ENCODE measurements at places on chromosomes 5 and 9.
A peak's percentile ranks its signal among the peaks of the same experiment; 100 is the strongest.

GRCh38 chr9:2359891-2360471 is 261.6 kb upstream of the VLDLR start:
- no peak for DNase-seq

DNA sequence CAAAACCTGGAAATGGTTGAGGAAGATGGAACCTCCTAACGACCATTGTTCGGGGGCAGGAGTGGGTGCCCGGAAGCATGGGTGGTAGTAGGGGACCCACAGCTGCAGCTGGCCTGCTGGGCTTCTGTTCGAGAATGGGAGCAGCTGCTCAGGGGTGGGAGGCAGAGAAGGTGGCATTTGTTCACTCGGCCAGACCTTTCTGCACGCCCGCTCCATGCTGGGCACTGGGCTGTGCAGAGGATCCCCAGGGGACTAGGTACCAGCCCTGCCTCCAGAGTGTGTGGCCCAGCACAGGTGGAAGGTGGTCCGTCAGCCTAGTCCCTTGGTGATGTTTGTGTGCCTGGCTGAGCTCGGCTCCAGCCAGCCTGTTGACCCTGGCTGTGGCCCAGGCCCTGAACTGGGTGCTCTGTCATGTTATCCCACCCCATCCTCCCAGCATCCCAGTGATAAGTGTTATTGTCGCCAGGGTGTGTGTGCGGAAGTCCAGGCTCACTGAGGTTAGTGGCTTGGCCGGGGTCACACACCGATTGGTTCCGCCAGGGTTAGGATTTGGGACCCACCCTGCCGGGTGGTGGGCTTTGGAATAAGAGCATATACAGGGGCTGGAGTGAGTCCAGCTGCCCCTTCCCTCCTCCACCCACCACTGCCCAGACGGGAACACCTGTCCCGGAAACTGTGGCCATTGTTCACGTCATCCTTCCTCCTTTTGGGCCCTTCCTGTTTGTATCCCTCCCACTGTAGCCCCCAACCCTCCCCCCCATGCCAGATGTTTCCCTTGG is 4.8 kb downstream of the N4BP3 start:
- DNase-seq, result no peak

- DNase-seq, result no peak
Measured at GRCh38 chr5:72811849-72812248, 4.6 kb upstream of the TNPO1 start.

- no peak for DNase-seq
Measured at GRCh38 chr5:176534640-176535039, 2.6 kb downstream of the RNF44 start.

DNA sequence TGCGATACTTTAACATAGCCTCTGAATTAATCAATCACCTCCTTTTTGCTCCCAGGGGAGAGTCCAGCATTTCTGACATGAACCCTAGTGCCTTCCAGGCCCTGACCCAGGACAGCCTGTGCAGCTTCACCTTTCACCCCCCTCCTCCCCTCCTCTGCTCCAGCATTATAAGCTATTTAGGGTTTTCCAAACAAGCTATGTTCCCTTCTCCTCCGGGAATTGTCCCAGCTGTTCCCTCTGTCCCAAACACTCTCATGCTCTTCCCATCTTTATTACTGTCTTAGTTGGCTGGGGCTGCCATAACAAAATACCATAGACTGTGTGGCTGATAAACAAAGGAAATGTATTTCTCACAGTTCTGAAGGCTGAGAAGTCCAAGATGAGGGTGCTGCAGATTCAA is 161.5 kb downstream of the EBF1 start:
- DNase-seq, result no peak

DNA sequence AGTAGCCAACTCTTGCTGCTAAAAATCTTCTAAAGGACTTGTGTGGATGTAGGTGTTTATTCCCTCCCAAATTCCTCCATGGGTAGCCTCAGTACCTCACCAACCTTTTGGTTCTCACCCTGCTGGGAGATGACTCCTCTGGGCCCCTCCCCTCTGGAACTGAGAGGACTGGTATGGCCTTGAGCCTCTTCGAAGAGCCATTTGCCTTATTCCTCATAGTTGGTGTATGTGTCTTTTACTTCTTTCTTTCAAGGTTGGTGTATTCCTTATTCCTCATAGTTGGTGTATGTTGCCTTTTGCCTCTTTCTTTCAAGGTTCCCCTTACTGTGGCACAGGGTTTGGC is 48.3 kb downstream of the GNAQ start:
- DNase-seq, result no peak

DNA sequence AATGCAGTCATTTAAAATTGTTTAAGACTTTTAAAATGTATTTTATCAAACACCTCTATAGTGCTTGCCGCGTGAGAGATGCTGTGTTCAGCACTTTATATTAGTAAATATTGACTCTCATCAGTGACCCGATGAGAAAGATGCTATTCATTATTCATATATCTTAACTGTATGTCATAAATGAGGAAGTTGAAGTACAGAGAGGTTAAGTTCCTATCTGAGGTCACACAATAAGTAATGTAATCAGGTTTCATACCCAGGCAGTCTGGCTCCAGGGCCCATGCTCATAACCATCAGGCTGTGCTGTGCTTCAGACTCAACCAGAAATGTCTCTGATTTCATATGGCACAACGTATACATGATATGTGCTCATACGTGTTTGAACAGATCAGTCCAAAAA is 119.0 kb downstream of the SV2C start:
- DNase-seq, result no peak

DNA sequence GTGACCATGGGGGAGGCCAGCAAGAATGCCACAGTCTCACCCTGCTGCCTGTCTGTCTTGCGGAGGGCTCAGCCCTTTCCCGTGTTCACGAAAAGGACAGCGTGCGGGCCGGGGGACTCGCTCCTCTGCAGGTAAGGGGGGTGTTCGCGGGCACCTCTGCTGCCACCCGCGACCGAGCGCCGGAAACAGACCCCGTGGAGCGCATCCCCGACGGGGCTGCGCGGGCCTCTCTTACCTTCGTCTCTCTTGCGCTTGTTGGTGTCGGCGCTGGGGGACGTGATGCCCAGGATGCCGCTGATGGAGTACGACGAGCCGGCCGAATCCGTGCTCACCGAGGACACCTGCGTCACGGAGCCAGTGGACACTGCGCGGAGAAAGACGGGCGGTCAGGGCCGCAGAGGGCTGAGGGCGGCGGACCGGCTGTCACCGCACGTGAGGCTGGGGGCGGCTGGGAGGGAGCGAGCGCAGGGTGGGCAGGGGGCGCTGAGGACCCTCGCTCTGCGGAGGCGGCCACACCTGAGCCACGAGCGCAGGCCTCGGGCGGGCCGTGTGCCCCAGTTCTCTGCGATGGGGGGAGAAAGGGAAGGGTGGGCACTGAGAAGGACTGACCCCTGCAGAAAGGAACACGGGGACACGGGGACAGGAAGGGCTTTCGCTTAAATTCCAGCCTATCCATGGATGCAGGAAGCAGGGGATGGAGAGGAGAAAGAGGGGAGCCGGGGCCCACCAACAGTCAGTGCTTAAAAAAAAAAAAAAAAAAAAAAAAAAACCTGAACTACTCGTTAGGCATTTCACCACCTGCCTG is 31.5 kb downstream of the PAX5 start:
- no peak for DNase-seq

- no peak for DNase-seq
Measured at GRCh38 chr9:134635351-134636148, 6.1 kb upstream of the COL5A1 start.

DNA sequence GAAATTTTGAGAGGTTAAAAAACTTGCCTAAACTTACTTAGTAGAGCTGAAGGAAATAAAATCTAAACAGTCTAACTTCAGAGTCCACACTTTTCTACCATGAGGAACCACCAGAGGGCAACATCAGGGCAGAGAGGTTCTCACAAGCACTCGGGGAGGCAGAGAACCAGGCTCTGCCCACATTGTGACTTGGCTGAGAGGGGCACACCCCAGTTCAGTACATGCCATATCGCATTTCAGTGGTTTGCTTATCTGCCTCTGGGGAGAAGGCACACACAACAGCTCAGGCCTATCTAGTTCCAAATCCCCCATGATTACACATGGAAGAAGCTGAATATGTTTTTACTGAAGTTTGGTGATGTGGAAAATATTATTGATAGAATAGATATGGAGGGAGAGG is 49.2 kb downstream of the EQTN start:
- no peak for DNase-seq

DNA sequence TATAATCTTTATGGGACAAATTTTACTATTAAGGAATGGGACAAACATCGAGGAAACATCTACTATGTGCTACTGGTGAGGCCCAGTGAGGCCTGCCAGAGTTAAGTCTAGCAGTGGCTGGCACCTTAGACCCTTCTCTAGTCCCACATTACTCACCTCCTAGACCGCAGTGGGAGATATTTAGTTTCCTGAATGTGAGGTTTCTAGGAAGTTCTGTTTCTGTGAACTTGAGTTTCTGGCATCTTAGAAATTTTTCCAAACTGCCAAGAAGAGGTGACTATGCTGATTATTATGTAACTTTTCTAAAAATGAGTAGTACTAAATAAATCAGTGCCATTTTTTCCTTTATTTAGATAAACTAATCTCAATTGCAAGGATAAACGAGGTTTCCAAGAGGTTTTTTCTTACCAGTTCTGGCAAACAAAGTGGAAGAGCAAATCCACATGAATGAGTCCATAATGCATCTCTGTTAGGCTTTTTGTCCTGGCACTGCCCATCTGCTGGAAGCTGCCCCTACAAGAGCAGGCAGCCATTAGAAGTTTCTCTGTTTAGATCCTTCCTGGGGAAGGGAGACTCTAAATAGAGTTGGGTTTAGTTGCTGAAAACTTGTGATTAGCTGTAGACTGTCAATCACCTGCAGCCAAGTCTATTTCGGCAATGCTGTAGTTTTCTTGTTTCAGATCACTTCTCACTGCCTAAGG is 348.7 kb downstream of the MAN2A1 start:
- no peak for DNase-seq

DNA sequence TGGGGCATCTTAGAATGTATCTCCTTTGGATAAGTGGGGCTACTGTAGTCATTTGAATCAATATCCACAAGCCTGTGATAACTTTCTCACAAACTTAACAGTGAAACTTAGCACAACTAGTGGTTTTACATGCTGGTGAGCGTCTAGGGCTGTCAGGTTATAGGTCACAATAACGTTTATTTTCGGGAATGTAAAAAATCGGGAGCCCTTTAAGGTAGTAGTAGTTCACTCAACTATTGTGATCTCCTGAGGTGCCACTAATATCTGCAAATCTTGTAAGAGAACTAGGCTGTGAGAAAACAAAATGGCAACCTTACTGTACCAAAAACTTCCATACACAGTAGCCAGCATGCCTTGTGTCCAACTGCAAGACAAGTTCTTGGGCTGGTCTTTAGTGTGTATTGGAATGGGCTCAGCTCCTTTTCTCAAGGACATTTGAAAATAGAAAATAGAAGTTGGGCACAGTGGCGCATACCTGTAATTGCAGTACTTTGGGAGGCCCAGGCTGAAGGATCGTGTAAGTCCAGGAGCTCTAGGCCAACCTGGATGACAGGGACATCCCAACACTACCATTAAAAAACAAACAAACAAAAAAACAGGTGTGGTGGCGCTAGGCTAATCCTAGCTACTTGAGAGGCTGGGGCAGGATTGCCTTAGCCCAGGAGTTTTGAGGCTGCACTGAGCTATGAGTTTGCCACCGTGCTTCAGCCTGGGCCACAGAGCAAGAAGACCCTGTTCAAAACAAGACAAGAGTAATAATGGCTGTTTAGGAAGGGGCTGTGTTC is 5.2 kb upstream of the PKN3 start:
- no peak for DNase-seq

DNA sequence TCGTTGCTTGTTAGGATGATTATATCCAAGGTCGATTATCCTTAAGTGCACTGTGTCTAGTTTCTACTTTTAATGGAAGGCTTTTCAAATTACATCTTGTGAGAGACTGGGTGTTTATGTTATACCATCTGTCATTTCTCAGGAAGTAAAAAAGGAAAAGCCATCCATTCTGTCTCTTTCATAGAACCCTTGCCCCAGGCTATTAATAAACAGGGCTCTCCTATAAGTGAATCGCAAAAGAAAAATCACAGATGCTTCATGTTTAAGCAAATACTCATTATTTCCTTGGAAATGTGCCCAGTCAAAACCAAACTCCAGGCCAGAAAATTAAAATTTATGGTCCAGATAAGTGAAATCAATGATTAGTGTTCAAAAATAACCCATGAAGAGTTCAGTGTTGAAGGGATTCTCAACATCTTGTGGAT is 58.1 kb downstream of the STARD4 start:
- no peak for DNase-seq

- no peak for DNase-seq
Measured at GRCh38 chr5:168244838-168245559, 46.4 kb upstream of the WWC1 start.

DNA sequence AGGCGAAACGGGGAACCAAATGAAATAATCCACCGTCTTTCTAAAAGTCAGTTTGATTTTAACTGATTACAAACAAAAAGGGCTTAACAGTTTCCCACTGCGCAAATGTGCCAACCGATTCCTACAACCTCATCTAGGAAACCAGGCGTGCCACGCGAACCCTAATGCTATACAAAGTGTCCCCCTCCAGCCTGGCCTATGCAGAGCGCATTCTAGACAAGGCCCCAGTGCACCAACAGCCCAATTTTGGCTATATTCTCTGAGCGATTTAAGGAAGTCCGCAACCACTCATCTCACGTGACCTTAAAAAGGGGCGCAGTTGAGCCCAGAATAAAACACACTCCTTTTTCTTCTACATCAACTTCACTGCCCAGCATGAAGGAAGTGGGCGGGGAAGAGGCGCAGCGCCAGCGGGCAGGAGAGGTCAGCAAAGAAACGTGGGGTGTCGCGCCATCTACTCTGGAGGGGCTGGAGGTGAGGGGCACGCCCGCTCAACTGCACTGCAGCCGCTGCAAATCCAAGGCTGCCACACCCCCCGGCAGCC is 779 bp downstream of the FAM13B start:
- DNase-seq, result no peak

DNA sequence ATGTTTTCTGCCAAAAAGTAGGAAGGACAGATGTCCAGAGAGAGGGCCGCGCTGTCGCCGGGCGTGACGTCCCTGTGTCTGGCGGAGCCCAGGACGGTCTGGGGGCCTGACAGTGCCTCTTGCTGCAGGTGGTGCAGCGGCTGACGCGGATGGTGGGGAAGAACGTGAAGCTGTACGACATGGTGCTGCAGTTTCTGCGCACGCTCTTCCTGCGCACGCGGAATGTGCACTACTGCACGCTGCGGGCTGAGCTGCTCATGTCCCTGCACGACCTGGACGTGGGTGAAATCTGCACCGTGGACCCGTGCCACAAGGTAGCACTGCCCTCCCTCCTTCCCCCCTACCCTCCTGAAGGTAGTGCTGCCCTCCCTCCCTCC is 7.8 kb downstream of the NELFB start:
- no peak for DNase-seq

DNA sequence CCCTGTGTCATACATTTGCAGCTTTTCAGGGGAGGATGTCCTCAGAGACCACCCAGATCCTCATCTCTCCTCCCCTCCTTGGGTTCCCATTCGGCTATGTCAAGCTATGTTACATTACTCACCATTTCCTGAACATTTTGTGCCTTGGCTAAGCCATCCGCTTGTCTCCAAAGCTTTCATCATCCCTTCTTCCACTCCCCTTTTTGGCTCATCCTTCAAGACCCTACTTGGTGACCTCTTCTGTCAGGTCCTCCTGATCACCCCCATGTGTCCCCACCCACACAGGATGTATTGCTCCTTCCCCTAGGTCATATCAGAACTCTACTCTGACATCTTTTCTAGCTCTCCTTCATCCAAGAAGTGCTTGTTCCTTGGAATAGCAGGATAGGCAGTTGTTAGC is 81.8 kb downstream of the BOD1 start:
- no peak for DNase-seq

- no peak for DNase-seq
Measured at GRCh38 chr9:134597041-134597913, 44.3 kb upstream of the COL5A1 start.

GRCh38 chr5:82793808-82794419 is 283.3 kb downstream of the TMEM167A start:
- peak; percentile 18 for DNase-seq

- no peak for DNase-seq
Measured at GRCh38 chr5:6598351-6598900, 34.4 kb downstream of the NSUN2 start.

Measured in effector memory CD8-positive, alpha-beta T cell (primary cell).